ENCODE measurements at places on chromosomes 3 and 15.

- no peak for DNase-seq
These were observed 115.3 kb downstream of the POLR2M start for GRCh38 chr15:57821826-57822225.

DNA sequence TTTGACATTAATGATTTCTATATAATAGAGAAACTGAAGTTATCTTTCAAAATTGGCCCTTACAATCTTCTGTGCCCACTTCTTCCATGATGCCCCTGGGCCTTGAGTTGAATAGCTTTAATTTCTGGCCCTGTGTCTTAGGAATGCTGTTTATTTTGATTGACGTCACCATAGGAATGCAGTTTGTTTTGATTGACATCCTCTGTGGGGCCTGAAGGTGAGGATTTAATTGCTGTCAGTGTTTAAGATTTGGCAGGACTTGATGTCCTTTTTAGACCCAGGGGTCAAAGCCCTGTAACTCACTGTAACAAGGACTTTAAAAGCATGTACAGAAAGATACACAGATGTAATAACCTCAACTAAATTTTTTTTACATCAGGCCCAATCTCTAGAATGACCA, 83.3 kb downstream of the GLDN start:
- no peak for DNase-seq

GRCh38 chr3:13414040-13414729, 5.9 kb downstream of the NUP210 start:
- peak; percentile 98 for DNase-seq

- DNase-seq, result no peak
These were observed 186.5 kb upstream of the PPP2R3A start for GRCh38 chr3:135779024-135779423.

DNA sequence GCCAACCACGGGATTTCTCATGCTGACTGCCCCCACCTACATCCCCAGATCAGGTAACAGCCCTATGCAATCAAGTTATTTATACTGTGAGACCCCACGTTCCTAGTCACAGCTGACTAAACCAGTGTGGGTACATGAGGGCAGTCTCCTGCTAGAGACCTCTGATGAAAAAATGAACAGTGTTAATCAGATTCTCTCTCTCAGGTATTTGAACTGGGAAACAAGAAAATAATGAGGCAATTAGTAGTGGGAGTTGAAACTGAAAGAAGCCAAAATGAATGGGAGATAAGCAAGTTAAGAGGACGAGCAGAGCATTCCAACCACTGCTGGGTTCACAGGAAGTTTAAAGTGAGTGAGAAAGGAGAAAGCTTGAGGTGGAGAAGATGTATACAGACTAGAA, 98.5 kb upstream of the MYO5C start:
- no peak for DNase-seq

DNA sequence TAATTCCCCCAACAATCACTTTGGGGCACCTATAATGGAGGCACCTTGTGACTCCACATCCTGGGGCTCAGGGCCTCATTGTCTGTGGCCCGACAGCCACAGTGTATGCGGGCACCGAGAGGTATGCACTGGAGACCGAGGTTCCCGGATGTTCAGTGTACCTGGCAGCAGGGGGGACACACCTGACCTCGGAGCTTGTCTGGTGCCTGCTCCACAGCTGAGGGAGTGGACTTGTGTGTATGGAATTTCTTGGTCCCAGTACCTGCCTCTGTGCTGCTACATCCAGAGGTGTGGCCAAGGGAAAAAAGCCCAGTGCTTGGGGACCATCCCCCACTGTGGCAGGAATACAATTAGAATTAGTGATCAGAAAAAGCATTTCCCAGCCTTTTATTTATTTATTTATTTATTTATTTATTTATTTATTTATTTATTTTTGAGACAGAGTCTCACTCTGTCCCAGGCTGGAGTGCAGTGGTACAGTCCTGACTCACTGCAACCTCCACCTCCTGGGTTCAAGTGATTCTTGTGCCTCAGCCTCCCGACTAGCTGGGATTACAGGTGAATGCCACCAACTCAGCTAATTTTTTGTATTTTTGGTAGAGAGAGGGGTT, 8.8 kb upstream of the AEN start:
- no peak for DNase-seq

- DNase-seq, result no peak
These were observed 234.7 kb upstream of the ZPLD1 start for GRCh38 chr3:102200126-102200525.
